Activated CD4-positive, CD25-positive, alpha-beta regulatory T cell treated with anti-CD3 and anti-CD28 coated beads, Interleukin-2, amount 50 U/mL, for 16 hours (primary cell): ENCODE measurements at places on chromosomes 1 and 21.

- DNase-seq: no peak
Measured at GRCh38 chr1:111372336-111372965, 55.1 kb downstream of the OVGP1 start.

GRCh38 chr1:201506557-201507359 is at the start of gene CSRP1:
TSS of gene CSRP1 (minus strand) at chr1:201507123. CDS start at chr1:201496303, 10,820 bp downstream.
- peak; percentile 57 for DNase-seq

- no peak for DNase-seq
Measured at GRCh38 chr1:94276988-94277434, 39.6 kb upstream of the ARHGAP29 start.

DNA sequence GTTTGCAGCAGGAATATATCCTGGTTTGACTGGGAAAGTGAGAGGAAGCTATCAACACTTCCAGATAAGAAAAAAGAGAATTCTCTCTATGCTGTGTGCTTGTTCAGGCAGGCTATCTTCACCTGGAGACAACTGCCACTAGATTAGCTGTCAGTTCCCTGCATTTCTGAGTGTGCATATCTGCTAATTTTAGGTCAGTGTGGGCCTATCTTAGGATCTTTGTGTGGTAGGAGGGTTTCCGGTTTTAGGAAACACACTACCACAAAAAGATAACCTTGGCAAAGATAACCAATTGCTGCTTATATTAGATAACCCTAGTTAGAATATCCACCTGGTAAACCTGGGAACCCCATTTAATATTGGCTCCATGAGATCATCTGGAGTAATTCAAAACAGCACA is 22.5 kb upstream of the GBP5 start:
- DNase-seq: no peak

- no peak for DNase-seq
Measured at GRCh38 chr1:166379447-166379846, 212.6 kb upstream of the FAM78B start.

- DNase-seq: no peak
Measured at GRCh38 chr1:13807209-13807608, 107.2 kb downstream of the PRDM2 start.

DNA sequence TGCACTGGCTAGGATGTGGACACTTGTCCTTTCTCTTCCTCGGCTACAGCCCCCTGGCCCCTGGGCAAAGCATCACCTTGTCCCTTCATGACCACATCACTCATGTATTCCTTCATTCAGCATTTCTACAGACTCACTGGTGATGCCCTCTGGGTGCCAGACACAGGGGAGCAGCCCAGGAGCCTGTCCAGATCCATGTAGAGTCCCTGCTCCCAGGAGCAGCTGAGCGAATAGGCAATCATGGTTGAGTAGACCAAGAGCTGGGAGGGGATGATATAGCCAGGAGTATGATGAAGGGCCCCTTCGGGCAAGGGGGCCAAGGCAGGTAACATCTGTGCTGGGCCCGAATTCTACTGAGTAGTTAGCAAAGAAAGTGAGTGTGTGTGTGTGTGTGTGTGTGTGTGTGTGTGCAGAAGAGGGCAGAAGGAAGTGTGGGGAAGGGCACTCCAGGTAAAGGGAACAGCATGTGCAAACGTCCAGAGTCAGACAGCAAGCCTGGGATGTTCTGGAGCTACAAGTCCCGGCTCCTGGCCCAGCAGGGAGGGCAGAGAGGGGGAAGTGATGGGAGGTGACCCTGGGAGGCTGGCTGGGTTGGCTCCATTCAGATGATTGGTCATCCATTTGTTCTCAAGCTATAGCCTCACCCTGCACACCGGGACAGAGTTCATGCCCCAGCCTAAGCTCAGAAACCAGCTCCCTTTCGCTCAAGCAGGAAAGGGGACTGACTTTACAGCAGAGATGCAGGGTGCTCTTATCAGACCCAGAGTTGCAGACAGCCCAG is 21.0 kb upstream of the PIK3CD start:
- no peak for DNase-seq
